ENCODE measurements at places on chromosomes 12 and 14. TPM values are rescaled to one million over a fixed set of nuclear protein-coding genes. Genes with fewer than 3 reads are reported as not detected.
A peak's percentile ranks its signal among the peaks of the same experiment; 100 is the strongest.

CCND2 gene
- total RNA-seq: 332 TPM

KRT86 gene
- total RNA-seq: not detected

- DNase-seq: no peak
Observed at GRCh38 chr12:76787689-76788088, 23.8 kb downstream of the ZDHHC17 start.

DNA sequence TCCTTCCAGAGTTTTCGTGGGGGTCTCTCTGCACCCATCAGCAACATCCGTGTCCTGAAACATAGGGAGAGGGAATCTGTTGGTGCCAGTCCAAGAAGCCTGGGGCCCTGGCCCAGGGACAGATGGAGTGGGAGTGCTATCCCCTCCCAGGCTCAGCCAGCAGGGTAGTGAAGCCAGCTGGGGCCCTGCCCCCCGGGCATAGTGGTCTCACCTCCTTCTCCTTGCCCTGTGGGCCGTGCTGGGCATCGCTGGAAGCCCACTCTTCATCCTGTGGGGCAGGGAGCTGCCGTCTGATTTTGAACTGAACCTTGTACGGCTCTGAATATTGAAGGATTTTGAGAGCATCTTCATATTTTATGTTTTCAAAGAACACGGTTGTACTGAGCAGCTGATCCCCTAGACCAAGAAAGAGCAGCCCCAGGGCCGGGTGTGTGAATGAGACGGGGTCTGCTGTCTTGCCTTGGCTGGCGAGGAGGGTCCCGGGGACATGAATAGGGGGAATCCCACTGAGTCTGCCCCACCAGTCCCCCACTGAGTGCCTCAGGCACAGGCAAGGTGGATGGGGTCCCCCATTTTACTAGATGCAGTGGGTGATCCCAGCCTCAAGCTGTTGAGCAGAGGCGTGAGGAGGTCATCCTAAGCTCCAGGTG, 23.3 kb downstream of the AHNAK2 start:
- DNase-seq: no peak

DNA sequence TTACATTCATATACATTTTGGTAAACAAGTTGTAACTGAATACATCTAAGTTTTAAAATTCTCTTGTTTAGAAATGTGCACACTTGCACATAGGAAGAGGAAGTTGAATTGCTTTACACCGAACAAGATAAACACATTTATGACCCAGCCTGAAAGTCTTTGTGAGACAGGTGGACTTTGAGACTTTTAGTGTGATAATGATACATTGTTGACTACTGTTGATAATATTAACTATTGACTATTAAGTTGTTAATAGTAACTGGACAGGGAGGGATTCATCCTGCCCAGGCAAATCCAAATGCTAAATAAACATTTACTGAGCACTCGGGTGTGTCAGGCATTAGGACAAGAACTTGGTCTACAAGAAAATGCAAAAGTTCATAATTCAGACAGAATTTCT, 68.0 kb downstream of the AVPR1A start:
- no peak for DNase-seq

GRCh38 chr12:48615681-48616080, 45.8 kb upstream of the LALBA start:
- no peak for DNase-seq

DNA sequence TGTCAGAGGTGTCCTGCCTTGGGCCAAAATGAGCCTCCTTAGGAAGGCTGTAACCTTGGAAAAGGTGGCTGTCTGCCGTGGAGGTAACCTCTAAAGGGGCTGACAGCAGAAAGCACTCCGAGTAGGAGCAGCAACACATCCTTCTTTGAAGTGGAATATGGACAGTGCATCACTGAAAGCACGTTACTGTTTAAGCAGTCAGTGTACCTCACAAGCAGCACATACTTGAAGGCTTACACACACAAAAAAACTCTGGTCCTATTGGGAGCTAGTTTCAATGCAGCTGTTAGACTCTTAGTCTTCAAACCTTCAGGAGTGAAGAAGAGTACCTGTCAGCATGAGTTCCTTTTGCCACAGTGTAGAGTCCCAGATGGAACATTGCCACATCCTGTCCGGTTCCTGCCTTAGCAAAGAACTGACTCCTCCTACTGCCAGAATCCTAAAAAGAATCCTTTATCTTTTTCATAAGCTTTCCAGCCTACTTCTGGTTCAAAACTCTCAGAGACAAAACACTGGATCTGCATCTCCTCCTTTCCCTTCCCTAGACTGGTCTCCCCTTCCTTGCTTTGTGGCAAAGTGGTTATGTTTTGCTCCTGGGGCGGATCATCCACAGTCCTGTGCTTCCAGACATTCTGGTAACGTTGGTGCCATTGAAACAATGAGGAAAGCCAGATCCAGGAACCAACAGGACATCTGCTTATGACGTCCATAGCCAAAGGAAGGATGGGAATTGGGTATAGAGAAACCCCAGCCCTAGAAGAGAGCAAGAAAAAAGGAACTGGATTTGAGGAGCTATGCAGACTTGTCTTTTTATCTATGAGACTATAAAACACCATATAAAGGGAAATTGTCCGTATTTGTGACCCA, 8.5 kb upstream of the MDM1 start:
- DNase-seq: no peak

ANO2 gene
- total RNA-seq: not detected

DNA sequence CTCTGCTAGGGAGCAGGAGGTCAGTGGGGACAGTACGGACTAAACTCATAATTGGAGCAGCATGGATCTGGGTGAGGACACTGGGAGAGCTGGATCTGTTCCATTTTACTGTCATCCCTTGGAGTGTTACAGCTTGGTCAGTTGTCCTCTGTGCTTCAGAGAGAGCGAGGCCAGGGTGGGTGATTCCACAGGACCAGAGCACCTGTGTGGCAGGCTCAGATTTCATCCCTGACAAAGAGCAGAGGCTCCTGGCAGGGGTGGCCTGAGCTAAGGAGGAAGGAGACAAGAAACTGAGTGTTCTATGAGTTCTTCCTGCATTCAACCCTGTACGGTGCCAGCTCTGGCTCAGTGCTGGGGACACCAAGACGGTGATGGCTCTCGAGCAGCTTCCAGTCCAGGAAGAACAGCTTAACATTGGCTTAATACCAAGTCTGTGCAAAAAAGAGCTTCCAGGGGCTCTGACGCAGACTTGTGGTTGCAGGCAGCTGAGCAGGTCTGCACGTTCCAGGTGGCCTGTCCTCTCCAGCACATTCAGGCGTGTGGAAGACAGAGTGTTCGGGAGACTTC, 8.4 kb upstream of the PGF start:
- DNase-seq: no peak

PTPRB gene
- total RNA-seq: not detected

DNA sequence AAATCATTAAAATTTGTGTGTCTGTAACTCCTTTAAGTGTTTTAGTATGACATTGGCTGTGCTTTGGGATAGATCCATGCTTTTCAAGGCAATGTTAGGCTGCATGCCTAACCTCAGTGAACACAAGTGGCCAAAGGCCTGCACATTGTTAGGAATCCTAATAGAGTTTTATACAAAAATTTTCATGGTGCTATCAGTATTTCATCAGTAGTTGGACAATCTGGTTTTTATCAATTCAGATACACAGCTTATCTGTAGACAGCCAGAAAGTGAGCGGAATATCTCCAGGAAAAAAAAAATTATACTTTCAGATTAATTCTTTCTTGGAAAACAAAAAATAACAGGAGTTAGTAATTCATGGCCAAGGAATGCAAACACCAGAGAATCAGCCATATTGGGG, 324.0 kb upstream of the PDE3A start:
- DNase-seq: no peak

CLEC4E gene
- total RNA-seq: not detected

GRCh38 chr14:100717386-100717785, 9.3 kb upstream of the DLK1 start:
- no peak for DNase-seq

CLEC6A gene
- total RNA-seq: not detected

DNA sequence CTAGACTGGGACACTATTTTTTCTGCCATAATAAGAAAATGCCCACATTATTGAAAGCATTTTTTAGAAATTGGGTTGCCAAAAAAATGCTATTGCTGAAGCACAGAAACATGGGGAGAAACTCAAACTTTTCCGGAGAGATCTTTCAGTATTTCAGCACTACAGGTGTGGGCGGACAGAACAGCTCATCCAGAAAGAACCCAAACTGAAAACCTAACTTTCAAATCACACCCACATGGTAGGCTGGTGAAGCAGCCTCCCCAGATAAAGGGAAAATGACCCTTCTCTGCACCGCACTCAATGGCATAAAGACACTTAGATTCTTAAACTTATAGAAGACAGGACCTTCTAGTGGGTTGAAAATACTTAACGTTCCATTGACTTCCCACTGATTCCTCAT, 62.3 kb upstream of the TMPO start:
- DNase-seq: no peak

DNA sequence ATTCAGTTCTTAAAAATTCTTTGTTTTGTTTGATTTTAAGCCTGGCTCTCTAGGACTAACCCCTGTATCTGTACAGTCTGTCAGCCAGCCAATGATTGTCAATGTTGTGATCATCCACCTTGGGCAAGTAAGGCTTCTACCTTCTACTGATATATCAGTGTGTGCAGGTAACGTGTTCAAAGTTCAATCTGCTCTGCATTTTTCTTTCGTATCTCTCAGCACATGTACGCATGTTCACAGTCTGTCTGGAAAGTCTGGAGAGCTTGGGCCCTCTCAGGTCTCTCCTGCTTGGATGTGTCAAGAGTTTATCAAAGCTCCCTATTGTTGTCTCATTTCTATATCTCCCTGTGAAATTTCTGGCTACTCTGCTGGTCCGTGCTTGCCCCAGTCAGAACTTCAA, 138.6 kb upstream of the VRK1 start:
- no peak for DNase-seq

- DNase-seq: no peak
Observed at GRCh38 chr14:98350213-98350612, 921.8 kb downstream of the BCL11B start.

GRCh38 chr14:75011356-75011994, 8.8 kb downstream of the EIF2B2 start:
- DNase-seq: no peak

RABGGTA gene
- total RNA-seq: 55.0 TPM

LALBA gene
- total RNA-seq: not detected

DNA sequence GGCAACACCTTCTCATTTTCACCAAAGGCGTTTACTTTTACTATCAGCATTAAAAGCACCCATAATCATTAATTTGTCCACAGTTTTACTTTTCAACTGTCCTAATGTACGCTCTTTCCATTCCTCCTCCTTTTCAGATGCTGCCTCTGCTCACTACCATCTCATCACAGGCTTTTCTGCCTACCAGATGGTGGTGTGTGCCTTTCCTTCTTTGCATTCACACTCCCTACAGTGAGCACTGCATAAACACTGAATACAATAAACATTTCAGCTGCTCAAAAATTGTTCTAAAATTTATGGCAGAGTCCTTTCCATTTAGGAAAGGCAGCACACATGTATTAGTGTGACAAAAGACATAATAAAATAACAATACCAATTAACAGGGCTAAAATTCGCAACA, 435.7 kb downstream of the GXYLT1 start:
- DNase-seq: no peak

DNA sequence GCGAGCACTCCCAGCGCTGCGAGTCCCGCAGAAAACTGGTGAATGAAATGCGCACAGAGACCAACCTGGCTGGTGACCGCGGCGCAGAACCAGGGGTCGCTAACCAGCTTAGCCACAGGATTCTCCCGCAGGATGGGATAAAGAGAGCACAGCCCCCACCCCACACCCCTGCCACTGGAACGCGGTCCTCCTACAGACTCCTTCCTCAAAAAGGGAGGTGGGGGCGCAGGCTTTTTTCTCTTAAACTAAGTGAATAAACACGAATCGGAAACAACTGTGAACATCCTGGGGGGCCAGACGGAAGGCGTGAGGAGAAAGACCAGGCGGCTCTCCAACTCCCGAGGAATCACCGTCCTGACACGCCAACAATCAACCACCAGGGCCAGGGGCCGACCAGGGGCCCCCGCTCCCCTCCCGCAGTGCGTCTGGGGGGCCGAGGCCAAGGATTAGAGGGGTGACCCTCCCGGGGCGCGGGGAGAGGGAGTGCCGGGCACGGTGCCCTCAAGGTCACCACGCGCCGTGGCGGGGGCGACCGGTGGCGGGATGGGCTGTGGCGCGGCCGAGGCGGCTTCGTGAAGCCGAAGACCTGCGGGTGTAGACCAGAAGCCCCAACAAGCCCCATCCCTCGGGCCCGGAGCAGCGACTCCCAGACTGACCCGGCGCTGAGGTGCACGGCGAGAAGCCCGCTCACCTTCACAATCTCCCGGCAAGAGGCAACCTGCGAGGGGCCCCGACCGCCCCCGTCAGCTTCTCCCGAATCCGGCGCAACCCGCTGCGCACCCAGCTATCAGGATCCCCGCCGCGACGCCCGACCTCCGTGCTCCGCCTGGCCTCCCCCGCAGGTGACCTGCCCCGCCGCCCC, 704 bp downstream of the ATP2B1 start:
- DNase-seq: peak; percentile 39

DNA sequence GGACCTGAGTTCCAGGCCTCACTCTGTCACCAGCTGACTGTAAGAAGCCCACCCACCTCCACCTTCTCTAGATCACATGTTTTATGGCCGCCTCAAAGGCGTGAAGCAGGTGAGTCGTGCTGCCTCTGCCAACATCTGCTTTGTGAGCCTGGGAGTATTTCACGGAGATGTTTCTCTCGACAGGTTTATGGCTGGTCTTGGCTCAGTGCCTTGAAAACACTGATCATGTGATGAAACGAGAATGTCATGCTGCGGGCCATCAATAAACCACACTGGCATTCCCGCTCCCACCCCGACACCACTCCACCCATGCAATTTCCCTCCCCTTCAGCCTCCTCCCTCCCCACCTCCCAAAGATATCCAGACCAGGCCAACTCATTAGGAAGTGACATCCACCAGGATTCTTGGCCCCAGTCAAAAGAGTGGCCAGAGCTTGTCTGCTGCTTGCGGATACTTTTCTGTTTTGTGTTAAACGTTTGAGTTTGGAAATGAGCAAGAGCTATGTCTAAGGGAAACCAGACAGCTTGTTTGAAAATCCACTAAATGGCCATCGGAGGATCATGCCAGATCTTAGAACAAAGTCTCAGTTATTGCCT, 53.8 kb upstream of the NTF3 start:
- no peak for DNase-seq

- DNase-seq: no peak
Observed at GRCh38 chr14:99047441-99048031, 224.5 kb downstream of the BCL11B start.

GRCh38 chr12:122423258-122424165, 1.0 kb upstream of the CLIP1 start:
- no peak for DNase-seq

DNA sequence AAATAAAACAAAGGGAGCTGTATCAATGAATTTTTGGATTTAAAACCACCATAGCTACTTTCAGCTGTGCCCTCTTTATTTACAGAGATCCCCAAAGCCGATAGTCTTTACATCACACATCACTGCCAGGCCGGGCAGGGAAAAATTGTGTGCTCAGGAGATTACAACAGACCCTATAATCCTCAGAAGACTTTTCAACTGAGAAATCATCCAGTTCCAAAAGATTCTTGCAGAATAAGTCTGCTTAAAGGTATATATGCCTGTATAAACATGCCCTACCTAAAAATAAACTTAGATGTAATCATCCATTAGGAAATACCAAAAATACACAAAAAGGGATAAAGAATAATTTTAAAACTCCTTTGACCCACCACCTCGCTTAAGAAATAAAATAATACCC, 70.1 kb upstream of the MAP1LC3B2 start:
- no peak for DNase-seq

- no peak for DNase-seq
Observed at GRCh38 chr14:101098641-101099040, 195.1 kb upstream of the RTL1 start.
